ENCODE measurements at places on chromosomes 3 and 15.

- no peak overlapping the region for H3K27ac ChIP-seq
- no peaks in the 10 kb centered on the region for H3K4me1 ChIP-seq
- DNase-seq = no peak
- no peak overlapping the region for H3K4me3 ChIP-seq
- H3K36me3 ChIP-seq = peaks cover 84% of the 10 kb centered on the region
Measured at GRCh38 chr3:68996356-68996995, 17.0 kb downstream of the EOGT start.

DNA sequence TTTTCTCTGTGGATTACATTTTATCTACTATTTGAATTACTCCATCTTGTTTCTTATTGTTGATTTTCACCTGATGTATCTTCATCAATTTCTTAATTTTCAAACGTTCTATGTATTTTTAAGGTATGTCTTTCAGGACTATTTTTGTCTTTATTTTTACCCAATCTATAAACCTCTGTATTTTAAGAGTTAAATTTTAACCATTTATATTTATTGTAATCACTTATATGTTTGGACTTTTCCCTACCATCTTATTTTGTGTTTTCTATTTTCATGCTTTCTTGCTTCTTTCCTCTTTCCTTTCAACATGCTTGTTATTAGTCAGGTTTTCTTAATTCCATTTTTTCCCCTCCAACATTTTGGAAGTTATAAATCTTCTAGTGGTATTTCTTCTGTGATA is 49.5 kb upstream of the NR2E3 start:
- H3K4me3 ChIP-seq = no peak overlapping the region
- no peaks in the 10 kb centered on the region for H3K4me1 ChIP-seq
- no peak overlapping the region for H3K27ac ChIP-seq

DNA sequence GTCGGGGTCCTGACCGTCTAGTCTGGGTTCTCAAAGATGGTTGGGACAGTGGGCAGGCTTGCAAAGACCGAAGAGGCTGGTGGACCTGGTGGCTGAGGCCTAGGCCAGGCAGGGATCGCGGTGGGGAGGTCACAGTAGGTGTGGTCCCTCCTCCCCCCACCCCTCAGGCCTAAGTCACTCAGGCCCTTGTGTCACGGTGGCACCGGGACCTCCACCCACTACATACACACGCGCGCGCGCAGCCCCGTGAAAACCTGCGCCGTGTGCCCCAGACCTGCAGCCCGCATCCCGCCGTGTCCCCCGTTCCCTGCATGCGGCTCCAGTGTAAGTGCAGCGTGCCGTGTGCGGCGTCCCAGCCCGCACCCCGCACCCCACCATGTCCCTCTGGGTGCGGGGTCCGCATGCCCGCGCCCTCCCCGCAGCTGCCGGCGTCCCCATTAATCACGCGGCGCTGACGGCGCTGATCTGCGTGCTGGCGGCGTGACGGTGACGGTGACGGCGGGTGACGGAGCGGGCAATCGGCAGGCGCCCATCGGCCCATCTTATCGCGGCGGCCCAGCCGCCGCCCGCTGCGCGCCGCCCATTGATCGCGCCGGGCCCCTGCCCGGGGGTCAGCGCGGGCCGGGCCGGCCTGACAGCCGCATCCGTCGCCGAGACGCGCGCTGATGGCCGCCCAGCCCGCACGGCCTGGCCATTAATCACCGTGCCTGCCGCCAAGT is 24.4 kb downstream of the SEC61A1 start:
- peaks cover 29% of the 10 kb centered on the region for H3K36me3 ChIP-seq
- H3K27me3 ChIP-seq = no peaks in the 10 kb centered on the region
- H3K4me1 ChIP-seq = peaks cover 24% of the 10 kb centered on the region
- DNase-seq = peak; percentile 71
- peak overlapping the region; percentile 58 for H3K4me3 ChIP-seq
- H3K27ac ChIP-seq = peak overlapping the region; percentile 29

GRCh38 chr15:76274226-76274625 is 37.0 kb downstream of the ETFA start:
- no peaks in the 10 kb centered on the region for H3K27me3 ChIP-seq
- H3K36me3 ChIP-seq = peaks cover 75% of the 10 kb centered on the region
- no peak overlapping the region for H3K27ac ChIP-seq

GRCh38 chr3:159001711-159002110 is 199.9 kb downstream of the MFSD1 start:
- H3K4me3 ChIP-seq = no peak overlapping the region
- H3K27ac ChIP-seq = no peak overlapping the region
- no peaks in the 10 kb centered on the region for H3K36me3 ChIP-seq

- no peak overlapping the region for H3K4me3 ChIP-seq
- no peaks in the 10 kb centered on the region for H3K27me3 ChIP-seq
- DNase-seq = no peak
Measured at GRCh38 chr3:188458756-188459155, 304.8 kb downstream of the LPP start.

DNA sequence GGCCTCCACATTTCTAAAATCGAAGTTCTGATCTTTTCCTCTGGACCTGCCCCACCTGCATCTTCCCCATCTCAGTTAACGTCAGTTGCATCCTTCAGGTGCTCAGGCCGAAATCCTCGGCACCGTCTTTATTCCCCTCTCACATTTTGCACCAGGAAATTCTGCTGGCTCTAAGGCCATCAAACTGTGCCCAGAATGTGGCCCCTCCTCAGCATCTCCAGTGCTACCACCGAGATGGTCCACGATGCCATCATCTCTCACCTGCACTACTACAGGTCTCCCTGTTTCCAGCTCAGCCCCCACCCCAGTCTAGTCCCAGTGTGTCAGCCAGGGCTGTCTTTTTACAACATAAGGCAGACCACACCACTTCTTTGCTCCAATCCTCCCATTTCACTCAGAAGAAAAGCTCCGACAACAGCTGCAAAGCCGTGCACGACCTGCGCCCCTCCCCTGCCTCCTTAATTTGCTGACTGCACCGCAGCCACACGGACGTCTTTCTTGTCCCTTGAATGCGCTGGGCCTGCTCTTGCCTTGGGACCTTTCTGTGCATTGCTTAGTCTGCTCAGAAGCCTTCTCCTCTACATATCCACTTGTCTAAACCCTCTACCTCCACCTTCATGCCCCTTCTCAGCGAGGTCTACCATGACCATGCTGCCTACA is 14.4 kb downstream of the MUC20 start:
- H3K36me3 ChIP-seq = peaks cover 54% of the 10 kb centered on the region
- H3K27ac ChIP-seq = no peak overlapping the region
- H3K27me3 ChIP-seq = no peaks in the 10 kb centered on the region
- H3K4me3 ChIP-seq = no peak overlapping the region
- H3K4me1 ChIP-seq = peaks cover 6% of the 10 kb centered on the region

All from lower lobe of right lung (tissue), 2 donors.